ENCODE measurements at places on chromosomes 2 and 18.

DNA sequence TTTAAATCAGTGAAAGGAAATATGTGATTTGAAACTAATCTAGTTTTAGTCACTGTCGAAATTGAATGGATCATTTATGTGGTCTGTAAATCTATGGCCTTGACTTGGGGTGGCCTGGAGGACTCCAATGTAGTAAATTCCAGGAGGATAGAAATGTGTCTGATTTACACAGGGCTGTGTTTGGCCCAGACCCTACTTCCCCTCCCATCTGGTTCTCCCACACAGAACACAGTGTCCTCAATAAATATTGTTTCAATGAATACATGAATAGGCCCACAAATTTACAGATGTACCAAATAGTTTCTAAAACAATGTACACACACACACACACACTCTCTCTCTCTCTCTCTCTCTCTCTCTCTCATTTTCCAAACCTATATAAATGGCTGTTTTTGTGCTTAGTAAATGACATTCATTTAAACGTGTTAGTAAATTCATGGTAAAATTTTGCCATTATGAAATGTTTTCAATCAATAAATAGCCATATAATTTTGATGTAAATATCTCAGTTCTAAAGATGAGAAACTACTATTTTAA is 1.9 kb downstream of the CCDC68 start:
- DNase-seq = no peak

- no peak for DNase-seq
Observed at GRCh38 chr2:118588850-118589249, 258.6 kb downstream of the EN1 start.

DNA sequence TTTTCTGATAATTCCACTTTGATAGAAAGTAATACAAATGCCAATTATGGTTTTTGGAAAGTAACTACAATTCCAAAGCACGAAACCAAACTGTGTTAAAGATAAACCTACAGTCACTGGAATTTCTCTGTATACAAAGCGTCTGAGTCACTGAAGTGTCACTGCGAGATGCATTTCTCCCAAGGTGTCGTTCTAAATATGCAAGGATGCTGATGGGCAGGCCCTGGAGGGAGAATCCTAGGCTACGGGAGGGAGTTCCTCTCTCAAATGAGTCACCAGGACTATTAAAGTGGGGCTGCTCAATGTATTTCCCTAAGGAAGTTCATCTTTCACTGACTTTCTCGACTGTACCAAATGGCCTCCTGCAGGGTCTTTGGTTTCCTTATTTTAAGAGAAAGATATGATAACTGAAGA is 163.8 kb upstream of the STK17B start:
- peak; percentile 65 for DNase-seq

- no peak for DNase-seq
Observed at GRCh38 chr2:86675511-86676015, 44.5 kb upstream of the RMND5A start.

DNA sequence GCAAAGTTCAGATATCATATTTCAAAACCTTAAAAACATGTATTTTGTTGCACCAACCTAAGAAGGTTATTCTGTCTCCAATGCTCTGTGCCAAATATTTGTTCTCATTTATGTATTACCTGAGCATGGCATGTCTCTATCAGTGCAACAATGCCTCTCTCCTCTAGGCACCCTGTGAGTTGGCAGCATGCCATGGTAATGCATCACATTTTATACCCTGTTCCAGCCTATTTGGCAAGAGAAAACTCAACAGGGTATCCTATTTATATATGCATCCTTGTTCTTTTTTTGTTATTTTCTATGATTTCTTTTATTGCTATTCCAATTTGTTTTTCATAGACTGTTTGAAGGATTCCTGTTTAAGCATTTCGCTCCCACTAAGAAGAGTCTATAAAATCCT is 126.3 kb upstream of the NRXN1 start:
- no peak for DNase-seq

All from foreskin fibroblast (primary cell).